ENCODE measurements at places on chromosomes 4 and X.
A peak's percentile ranks its signal among the peaks of the same experiment; 100 is the strongest.

DNA sequence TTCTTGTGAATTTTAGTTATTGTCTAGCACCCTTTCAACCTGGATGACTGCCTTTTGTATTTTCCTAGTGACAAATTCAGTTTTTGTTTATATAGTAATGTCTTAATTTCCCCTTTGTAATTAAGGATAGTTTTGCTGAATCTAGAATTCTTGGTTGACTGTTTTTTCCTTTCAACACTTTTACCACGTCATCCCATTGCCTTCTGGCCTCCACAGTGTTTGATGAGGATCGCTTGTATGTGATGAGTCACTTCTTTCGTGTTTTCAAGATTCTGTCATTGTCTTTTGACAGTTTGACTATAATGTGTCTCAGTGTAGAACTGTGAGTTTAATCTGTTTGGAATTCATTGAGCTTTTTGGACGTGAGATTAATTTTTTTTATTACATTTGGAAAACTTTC lies 30.1 kb downstream of the KDM6A start:
- peak; percentile 5 for DNase-seq

GRCh38 chr4:143344041-143344440 lies 7.4 kb downstream of the GAB1 start:
- DNase-seq, result no peak

- no peak for DNase-seq
Observed at GRCh38 chr4:11663114-11663513, 234.4 kb upstream of the HS3ST1 start.

- DNase-seq, result no peak
Observed at GRCh38 chr4:153931804-153932203, 142.9 kb upstream of the SFRP2 start.

DNA sequence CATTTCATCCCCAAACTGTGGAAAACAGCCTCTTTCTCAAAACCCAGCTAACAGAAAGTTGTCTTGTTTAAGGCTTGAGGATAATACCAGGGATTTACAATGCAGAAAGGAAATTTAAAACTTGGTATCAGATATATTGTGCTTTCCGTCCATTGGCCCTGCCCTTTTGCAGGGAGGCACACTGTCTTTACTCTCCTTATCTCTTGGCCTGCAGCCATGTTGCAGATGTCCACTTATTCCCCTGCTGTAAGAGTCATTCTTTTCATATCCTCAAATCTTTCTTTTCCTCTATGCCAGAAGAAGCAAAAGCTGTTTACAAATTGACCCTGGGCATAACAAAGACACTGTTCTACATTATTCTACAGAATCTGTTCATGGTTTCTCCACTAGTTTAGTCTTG lies 75.6 kb upstream of the DYNLT3 start:
- DNase-seq, result no peak

DNA sequence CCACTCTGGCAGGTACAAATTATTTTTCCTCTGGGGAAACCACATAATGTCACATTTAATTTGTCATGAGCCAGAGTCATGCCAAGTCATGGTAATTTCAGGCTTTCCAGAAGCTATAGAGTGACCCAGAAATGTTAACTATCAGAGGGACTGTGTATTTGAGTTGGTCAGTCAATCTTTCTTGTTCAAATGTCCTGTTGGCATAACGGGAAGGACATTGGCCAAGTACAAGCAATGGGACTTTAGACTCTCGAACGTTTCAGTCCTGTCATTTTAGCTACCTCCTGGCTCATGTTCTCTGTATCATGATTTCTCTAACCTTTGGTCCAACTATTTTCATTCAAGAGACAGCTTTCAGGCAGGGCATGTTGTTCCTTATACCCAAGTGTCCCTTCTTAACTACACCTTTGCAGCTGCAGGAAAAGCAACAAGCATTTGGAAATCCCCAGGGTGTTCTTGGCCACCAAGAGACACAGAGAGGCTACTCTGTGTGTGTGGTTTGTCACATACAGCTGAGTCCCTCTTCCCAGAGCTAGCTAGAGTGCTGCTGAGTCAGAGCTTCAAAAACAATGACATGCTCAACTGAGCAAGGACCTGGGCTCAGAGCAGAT lies 142.6 kb downstream of the EGF start:
- DNase-seq, result no peak

GRCh38 chr4:3215256-3215655 lies 33.7 kb upstream of the MSANTD1 start:
- DNase-seq, result no peak

DNA sequence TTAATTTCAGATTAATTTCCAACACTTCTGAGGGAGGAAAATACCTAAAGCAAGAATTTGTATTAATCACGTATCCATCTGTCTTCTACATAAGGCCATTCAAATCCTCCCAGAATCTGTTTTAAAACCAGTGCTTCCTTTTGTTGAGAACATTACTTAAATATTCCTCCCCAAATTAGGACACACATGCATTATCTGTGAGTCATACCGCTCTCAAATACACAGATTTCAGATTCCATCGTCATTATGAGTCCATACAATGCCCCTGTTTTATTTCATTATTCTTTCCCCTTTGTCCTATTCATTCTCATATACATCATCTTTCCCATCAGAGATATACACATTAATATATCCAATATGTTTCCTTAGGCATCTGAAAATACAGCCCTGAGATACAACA lies 57.3 kb upstream of the PRSS12 start:
- no peak for DNase-seq

GRCh38 chr4:176875446-176875930 lies 82.8 kb upstream of the VEGFC start:
- DNase-seq, result no peak

DNA sequence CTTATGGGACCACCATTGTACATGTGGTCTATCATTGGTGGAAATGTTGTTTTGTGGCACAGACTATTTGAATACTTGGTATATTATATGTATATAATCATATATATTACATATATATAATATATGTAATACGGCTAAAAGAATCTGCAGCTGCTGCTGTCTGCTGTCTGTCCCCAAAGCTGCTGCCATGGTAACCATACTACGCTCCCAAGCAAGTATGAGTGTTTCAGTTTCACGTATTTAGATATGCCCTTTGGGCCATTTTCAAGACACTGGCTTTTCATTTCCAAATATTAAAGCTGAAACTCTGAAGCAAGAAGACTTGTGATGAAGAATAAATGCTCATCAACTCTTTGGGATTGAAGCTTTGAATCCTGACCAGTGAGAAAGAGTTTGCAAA lies 42.0 kb upstream of the ARSJ start:
- DNase-seq, result peak; percentile 14

DNA sequence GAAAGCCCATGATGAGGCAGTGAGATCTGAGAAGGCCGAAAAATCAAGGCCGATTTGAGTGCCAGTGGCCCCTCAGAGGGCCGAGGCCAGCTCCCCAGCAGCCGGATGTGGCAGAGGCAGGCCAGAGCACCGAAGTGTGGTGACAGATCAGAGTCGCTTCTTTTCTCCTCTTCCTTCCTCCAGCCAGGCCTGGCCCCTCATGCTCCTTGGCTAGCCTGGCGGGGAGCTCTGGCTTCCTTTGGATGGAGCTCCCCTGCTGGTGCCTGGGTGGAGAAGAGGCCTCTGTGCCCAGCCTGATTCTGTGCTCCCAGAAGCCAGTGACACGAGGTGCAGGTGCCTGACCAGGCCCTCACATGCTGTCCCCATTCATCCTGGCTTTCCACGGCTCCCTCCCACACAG lies 127.2 kb upstream of the PABPC4L start:
- DNase-seq, result no peak

DNA sequence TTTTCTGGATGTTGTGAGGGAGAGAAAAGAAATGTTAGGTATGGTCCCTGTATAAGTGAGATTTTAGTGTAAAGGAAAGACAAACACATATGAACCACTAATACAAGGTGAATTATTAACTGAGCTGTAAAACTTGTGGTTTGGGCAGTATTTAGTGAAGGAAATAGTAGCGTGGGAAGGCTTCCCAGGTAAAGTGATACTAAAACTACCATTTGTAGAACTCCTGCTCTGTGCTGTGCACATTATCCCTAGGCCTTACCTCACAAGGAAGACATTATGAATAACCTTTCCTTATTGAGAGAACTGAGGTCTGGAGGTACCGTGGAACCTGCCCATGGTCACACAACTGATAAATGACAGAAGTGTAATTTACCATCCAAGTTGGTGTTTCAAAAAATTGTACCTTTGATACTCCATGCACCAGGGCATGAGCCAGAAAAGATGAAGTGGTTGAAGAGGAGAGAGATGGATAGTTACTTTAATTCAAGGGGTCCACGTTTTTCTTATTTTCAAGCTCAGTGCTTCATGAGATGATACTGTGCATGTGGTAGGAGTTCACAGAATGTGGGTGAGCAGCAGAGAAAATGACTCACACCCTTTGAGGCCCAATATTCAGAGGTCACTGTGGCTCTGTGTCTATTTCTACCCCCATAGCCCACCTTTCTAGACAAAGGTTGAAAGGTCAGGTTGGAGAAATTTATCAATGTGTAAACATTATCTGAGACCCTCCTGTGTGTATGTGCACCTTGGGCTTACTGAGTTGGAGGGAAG lies 2.6 kb upstream of the VSIG4 start:
- DNase-seq, result no peak

- peak; percentile 21 for DNase-seq
Observed at GRCh38 chr4:80540785-80541469, 205.4 kb downstream of the CFAP299 start.

DNA sequence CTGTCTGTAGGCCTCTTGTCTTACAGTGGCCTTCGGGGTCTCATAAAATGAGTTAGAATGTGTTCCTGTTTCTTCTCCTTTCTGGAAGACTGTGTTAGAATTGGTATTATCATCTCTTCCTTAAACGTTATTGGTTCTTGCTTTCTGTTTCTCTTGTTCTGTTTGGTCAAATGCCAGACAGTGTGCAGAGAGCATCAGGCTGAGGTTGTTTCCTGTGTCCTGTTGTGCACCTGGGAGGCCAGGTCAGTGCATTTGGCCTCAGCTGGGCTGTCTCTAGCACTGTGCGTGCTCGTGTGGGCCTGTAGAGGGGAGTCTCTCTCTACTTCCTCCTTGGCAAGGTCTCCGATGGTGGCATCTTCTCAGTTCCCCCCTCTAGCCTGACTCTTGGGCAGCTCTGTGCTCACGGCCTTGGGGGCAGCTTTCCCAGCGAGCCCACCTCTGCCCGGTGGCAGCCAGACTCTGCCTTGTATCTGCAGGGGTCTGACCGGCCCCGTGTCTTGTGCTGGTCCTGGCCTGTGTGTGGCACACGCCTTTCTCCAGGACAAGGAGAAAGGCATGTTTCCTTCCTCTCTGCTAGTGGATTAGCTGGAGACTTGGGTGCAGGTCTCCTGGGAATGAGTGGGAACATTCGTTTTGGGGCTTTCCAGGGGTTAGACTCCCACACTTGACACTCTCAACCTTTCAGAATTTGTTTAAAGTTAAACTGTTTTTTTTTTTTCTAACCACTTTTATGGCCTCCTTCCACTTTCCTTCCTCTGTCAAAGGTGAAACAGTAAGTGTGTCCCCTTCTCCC lies 62.3 kb downstream of the FAM193A start:
- peak; percentile 76 for DNase-seq

DNA sequence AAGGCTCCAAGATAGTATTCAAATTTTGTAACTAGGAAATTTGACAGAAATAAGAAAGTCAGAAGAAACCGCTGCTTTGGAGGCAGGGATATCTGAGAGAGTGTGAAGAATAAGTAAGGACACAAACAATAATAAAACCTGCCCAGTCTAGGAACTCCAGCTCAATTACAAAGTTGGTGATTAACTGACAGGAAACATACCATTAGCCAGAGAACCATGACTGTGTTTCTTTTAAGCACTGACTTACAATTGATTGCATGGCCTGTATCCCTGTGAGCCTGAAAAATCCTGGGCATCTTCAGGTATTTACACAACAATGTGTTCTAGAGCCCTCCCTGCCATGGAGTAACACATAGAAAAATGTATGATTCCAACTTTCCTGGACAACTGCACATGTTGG lies 127.4 kb downstream of the GRIA3 start:
- no peak for DNase-seq

DNA sequence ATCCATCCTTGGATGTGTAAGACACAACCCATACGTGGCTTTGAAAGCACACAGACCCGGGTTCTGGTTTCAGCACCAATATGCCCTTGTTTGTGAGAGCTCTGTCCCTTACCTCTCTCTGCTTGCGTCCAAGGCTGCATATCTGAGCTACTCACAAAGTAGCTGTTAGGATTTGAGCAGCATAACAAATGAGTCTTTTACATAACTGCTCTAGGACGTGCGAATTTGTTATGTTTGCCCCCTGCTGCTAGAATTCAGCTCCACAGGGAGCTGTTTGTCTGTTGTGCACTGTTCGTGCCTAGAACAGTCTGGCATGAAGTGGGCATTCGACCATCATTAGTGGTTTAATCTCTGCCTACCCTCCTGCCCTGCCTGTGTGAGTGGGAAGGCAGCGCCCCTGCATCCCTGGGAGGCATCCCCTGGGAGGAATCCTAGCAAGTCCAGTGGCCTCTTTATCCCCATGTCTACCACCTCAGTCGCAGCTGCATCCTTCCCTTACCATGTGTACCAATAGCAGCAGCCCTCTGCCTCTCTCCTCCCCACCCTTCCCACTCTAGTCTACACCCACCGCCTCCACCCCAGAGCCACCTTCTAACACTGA lies 42.1 kb downstream of the SLC2A9 start:
- DNase-seq, result peak; percentile 3

All from NAMALWA (cell line).